ENCODE measurements at places on chromosomes 11 and 22.
A peak's percentile ranks its signal among the peaks of the same experiment; 100 is the strongest.

DNA sequence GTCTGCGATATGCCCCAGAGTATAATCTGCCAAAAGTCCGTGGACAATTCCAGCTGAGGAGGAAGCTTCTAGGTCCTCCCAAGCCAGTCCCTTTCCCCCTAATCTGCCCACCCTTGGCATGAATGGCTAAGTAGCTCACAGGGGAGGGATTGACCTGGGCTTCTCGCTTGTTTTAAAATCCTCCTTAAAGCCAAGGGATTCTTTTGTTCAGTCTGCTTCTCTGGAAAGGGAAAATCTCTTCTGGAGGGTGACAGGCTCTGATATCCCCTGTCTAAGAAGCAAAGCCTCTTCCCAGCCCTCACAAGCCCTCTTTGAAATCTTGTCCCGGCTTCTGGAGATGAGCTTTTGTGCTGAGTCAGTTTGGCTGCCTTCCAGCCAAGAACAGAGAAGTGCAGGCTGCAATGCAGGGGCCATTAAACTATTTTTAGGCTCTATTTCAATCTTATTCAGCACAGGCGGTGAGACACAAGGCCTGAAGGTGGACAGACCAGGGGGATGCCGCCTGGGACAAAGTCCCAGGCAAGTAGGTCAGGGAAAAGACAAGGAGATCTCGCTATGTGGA is 23.9 kb downstream of the NEFH start:
- no peak for DNase-seq

GRCh38 chr11:75593286-75593915 is 31.3 kb downstream of the SERPINH1 start:
- no peak for DNase-seq

GRCh38 chr11:67680696-67681470 is 6.5 kb upstream of the ALDH3B2 start:
- DNase-seq, result no peak

- DNase-seq, result peak; percentile 60
Measured at GRCh38 chr22:19912271-19912999, 29.1 kb upstream of the COMT start.

- no peak for DNase-seq
Measured at GRCh38 chr11:67668192-67668551, 6.3 kb downstream of the ALDH3B2 start.

GRCh38 chr11:69569306-69570200 is 71.4 kb upstream of the CCND1 start:
- no peak for DNase-seq

- no peak for DNase-seq
Measured at GRCh38 chr22:25397616-25398015, 166.9 kb upstream of the GRK3 start.

GRCh38 chr11:113991718-113992458 is 17.0 kb downstream of the HTR3A start:
- no peak for DNase-seq

- no peak for DNase-seq
Measured at GRCh38 chr11:10522921-10523320, 18.1 kb downstream of the RNF141 start.

DNA sequence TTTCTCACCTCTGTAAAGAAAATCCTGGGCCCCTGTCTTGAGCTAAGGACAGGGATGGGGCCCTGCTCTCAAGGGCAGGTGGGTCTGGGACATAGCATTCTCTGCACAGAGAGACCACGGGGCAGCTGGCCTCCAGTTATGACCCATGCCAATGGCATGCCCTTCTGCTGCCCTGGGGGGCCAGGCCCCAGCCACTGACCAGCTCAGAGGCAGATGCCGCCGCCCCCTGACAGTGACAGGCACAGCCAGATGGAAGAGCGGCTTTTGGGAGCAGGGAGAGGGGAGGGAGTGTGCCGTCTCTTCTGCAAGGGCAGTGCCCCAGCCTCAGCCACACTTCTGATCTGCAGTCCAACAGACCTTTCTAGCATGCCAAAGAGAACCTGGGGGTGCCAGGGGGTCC is 114.8 kb upstream of the NAV2 start:
- no peak for DNase-seq

DNA sequence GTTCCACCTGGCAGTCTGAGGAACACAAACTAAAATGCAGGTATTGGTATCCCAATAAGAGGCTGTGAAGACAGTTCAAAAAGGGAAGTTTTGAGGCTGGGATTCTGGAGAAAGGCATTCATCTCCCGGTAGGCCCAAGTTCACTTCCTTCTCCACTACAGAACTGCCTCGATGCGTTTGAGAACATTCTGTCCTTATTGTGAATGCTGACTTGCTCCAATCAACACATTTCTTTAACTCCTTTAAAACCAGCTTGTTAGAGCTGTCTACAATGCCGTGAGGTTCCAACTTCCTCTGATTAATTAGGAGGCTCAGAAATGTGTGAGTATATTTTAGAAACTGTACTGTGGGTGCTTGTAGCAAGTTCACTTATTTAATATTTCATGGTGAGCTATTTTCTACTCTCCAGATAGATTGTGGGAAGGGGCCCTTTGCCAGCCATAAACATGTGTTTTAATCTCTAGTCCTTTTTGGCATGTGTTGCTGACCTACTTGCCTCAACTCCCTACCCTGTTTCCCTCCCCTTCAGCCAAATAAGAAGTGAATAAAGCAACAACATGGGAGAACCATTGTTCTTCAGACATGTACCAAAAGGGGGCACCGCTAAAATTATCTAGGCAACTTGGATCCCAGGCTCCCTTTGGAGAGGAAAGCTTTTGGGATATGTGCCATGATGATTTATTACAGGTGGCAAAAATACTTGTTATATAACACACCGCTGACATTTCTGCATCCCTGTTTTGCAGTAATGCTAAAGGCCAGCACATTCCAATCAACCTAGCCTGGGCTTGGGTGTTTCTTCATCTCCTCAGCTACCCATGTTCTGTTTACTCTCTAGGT is 245.6 kb downstream of the BLID start:
- DNase-seq, result peak; percentile 17

GRCh38 chr11:122668562-122669090 is 13.1 kb downstream of the UBASH3B start:
- no peak for DNase-seq

- DNase-seq, result no peak
Measured at GRCh38 chr11:98800696-98801095, 220.1 kb upstream of the CNTN5 start.

- DNase-seq, result no peak
Measured at GRCh38 chr22:49965091-49966040, 4.8 kb downstream of the PIM3 start.

GRCh38 chr11:62889484-62890437 is 9.1 kb downstream of the SLC3A2 start:
- no peak for DNase-seq

GRCh38 chr11:38392176-38392575 is 1794.1 kb upstream of the RAG2 start:
- DNase-seq, result peak; percentile 1

DNA sequence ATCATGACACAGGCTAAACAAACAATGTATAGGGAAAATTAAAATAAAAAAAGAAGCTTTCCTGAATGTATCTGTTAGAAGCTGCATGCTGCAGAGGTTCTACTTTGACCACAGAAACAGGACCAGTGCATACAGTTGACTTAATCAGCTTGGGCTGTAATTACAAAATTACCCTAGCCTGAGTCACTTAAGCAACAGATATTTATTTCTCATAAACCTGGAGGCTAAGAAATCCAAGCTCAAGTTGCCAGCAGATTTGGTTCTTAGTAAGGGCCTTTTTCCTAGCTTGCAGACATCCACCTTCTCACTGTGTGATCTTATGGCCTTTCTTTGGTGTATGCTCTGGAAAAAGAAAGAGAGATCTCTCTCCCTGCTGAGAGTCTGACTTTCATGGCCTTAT is 946.5 kb upstream of the RAG2 start:
- no peak for DNase-seq

GRCh38 chr22:46764779-46765485 is 2.5 kb downstream of the TBC1D22A start:
- no peak for DNase-seq

DNA sequence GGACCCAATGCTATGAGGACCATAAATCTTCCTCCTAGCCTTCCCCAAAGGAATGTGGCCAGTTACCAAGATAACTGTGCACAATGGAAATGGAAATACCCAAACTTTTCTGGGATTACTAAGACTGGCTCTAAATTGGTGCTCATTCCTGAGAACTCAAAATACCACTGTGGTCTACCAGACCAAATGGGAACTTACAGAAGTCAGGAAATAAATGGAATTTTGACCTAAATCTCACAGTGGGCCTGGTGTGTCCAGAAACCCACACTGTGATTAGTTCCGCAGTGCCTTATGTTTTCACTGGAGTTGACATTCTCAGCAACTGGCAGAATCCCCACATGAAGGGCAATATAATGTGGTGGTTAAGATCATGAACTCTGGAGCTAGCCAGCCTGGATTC is 99.4 kb upstream of the ZC3H12C start:
- no peak for DNase-seq

DNA sequence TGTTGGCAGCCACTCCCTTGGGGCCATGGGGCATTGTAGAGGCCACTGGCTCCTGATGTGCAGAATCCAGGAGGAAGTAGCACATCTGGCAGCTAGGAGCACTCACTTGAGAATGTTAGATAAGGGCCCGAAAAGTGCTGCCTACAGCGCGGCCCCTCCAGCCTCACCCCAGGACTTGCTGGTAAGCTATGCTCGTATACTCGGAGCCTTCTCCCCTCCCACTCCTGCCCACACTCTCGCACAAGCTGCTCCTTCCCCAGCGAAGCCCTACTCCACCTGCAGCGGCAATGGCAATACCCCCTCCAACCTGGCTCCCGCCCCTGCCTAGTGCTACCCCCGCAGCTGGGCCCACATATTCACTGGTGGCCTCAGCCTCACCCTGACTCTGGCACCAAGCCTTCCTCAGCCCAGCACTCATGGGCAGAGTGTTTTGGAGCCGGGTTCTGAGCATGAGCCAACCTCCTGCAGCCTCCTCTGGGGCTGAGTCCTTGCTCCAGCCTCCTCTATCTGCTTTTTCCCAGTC is 47.7 kb downstream of the PDE2A start:
- DNase-seq, result no peak

DNA sequence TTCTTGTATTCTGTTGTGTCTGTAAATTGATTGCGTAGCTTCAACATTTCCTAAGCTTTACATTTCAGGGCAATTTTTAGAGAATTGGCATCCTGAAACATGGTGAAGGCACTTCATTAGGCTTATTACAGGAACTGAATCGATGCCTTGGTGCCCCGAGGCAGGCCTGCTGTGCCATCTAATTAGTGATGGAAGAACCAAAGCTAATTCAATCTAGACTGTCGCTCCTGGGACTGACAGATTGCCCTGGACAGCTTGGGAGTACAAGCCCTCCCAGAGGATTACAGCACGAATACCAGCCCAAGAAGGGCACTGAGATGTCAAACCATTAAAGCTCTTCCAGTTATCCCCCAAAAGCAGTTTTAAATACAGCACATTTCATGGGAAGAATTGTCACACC is 243.2 kb upstream of the ZC3H12C start:
- DNase-seq, result no peak

DNA sequence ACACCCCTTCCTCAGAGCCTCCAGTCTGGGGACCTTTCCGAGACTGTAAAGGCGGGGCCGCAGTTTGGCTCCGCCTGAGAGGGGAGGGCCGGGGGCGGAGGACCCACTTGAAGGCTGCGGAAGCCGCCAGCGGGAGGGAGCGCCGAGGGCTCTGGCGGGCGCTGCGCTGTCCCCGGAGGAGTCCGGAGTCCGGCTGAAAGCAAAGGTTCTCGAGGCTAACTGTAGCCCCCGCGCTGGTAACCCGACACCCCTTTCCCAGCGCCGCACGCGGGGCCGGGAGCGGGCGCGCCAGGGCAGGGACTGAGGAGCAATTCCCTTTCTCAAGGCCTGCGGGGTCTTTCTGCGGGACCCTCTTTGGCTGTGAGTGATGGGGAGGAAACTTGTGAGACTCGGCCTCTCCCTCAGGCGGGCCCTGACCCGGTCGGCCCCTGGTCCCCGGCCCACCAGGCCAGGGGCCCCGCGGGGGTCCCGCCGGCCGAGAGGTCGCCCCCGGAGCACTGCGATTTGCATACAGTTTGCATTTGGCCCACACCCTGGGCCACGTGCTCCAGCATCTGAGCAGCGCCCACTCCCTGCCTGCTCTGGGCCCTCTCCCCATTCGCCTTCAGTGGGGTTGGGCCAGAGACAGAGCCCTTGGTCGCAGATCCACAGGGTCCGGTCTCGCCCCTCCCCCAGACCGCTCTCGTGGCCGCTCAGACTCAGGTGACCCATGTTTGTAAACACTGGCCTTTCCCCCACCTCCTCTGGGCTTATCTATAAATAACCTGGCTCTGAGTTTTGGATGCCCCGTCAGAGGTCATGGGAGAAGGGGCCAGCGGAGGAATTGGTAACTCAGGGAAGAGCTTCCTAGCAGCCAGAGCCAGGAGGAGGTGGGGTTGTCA is 519 bp upstream of the ART5 start:
- DNase-seq, result peak; percentile 97

DNA sequence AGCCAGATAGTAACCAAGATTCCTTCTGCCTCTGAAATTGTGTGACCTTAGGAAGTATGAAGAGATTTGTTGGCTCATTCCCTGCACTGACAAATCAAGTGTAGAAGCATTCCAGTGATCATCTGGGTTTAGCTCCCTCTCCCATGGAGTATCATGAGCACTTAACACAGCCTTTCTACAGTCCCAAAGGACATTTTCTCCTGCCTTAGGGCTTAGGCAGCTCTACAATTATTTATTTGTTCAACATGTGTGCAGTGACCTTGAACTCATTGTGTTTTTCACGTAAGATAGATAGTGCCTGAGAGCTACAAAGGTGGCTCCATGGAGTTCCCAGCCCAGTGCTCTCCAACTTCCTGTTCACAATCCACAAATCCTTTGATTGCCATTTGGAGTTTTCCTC is 94.8 kb upstream of the FAT3 start:
- DNase-seq, result no peak

GRCh38 chr11:28337701-28338100 is 229.5 kb downstream of the METTL15 start:
- no peak for DNase-seq

DNA sequence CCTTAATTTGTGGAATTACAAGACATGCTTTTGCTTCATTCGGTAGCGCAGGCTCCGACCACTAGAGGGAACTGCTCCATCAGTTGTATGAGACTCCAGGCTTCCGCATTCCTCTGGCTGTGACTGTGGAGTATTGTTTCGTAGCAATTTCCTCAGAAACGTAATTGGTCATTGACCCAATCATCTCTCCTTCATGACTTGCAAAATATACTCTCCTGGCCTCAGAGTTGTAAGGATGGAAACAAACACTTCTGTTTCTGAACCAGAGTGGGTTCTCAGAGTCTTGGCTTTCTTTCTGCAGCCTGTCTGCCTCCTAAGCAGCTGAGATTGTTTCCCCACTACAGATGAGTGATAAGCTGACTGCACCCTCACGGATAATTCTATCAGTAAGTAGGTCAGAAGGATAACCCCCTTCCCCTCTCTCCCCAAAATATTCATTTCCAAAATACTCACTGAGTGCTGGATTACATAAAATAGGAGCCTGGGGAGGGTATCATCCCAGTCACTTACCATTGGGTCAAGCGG is 146.8 kb upstream of the ZC3H12C start:
- peak; percentile 91 for DNase-seq

- DNase-seq, result no peak
Measured at GRCh38 chr11:45104006-45104789, 42.2 kb upstream of the PRDM11 start.

- no peak for DNase-seq
Measured at GRCh38 chr11:10899121-10899830, 41.4 kb upstream of the ZBED5 start.

GRCh38 chr11:69882270-69882608 is 63.0 kb upstream of the FGF3 start:
- no peak for DNase-seq

GRCh38 chr11:132208477-132209055 is 838.2 kb downstream of the NTM start:
- DNase-seq, result no peak

- DNase-seq, result no peak
Measured at GRCh38 chr11:27912916-27913315, 195.0 kb downstream of the KIF18A start.

GRCh38 chr11:36110668-36111410 is 167.0 kb downstream of the LDLRAD3 start:
- no peak for DNase-seq

Measured in GM23338 (cell line).